ENCODE measurements at places on chromosomes 7 and 10.
A peak's percentile ranks its signal among the peaks of the same experiment; 100 is the strongest.

DNA sequence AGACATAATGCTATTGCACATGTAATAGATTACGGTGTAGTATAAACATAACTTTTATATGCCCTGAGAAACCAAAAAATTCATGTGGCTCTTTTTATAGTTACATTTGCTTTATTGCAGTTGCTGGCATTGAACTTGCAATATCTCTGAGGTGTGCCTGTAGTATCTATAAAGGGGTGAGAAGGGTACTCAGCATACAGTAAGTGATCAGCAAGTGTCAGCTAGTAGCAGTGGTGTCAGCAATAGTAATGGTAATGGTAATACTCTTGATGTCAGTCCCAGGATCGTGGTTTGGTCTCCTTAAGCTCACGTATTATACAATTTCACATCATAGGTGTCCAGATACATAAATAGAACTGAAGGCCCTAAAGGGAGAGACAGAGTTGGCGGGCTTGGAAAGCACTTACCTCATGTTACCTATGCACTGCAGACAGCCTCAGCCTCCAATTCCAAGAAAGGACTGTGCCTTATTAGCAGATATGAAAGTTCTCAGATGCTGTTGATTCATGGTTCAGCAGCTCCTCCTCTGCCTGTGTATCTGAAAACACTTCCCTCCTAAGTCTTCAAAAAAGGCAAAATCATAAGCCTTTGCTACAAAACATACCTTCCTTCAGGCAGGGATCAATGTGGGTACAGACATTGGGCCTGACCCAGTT, 6.6 kb upstream of the GIMAP7 start:
- DNase-seq: no peak

- no peak for DNase-seq
Measured at GRCh38 chr10:97781618-97782331, 10.0 kb upstream of the SFRP5 start.

DNA sequence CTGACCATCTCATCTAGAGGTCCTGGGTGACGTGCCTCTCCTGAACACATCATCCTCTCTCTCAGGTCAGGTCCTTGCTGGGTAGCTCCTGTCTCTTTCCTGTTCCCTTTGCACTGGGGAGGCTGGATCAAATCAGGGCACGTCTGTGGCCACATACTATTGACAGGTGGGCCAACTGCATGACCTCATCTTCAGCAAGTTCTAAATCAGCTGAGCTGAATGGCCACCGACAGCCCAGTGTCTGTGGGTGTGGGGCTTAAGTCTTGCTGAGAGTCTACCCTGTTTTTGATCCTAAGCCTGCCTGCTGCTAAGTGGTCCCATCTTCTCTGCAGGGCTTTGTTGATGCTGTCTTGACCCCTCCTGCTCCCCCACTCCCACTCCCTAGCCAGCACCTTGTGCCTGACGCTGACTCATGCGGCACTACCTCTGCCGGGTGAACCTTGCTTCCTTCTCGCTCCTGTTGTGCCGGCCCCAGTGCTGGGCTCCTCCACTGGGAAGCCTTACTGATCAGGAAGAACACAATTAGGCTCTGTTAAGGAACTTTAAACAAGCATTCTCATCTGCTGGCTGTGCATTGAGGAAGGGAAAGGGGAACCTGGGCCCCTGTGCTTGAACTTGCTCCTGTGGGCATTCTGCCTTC, 440.4 kb downstream of the PLXNA4 start:
- no peak for DNase-seq

GRCh38 chr10:127550861-127551260, 1.8 kb downstream of the NPS start:
- no peak for DNase-seq

DNA sequence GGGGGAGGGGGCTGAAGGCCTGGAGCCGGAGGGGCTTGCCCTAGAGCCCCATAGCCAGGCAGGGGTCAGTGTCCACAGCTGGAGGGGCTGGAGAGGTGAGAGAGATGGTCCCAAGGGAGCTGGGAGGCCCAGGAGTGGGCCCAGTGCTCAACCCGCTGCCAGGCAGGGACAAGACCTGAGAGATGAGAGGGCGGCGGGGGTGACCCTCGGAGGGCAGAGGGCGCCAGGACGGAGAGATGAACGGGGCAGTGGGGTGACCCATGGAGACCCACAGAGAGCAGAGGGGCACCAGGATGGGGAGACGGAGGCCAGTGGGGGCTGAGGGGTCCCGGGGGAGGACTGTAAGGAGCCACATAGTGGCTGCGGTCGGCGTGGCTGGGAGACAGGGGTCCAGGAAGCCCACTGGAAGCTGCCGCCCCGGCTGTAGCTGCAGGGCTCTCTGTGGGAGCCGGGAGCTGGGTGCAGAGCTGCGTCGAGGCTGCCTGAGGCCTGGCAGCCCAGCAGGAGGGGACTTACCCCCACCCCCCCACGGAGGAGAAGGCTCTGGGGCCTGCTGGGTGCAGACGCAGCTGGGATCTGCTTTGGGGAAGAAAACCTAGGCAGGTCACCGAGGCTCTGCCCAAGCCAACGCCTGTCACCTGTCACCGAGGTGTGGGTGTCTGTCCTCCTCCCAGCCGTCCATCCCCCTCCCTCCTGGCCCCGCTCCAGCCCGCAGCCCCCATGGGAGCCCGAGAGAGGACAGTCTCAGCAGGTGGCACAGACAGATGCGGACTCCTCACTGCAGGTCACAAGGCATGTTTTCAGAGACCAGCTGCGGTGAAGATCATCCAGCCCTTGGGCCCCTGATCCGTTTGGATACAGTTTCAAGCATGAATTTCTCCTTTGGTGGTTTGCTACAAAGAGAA, 25.1 kb downstream of the PWWP2B start:
- DNase-seq: no peak

- DNase-seq: no peak
Measured at GRCh38 chr10:47040041-47040491, 128.8 kb downstream of the PTPN20 start.

- no peak for DNase-seq
Measured at GRCh38 chr10:29876008-29876555, 183.3 kb downstream of the JCAD start.

DNA sequence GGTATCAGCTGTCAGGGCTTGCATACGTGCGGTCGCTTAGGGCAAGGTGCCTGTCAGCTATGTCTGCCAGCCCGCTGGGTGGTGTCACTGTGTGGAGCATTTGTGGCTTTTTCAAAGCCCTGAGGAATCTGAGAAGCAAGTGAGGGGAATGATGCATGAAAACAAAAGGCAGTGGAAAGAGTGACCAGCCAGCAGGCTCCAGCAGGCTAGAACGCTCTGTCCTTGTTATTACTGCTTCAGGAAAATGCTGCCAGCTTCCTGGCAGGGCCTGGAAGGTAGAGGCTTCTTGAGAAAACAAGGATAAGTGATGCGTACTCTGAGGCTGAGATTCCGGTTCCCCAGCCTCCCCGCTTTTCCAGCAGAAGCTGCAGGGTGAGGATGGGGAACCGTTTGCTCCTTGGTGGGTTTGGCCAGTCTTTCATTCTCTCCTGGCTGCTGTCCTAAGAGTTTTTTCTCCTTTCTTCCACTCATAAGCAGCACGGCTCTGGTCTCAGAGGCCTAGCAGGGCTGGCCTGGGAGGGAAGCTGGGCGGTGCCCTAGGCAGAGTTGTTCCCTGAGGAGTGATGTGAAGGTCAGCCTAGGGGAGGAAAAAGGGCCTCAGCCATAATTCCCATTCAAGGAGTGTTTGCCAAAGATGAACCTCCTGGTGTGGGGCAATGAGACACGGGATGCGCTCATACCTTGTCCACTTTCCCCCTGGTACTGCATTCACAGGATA, 42.8 kb upstream of the MKLN1 start:
- no peak for DNase-seq

GRCh38 chr7:75534727-75535307, 42.7 kb downstream of the SPDYE5 start:
- DNase-seq: no peak

GRCh38 chr7:98745722-98746318, 124.0 kb downstream of the TMEM130 start:
- DNase-seq: peak; percentile 64

DNA sequence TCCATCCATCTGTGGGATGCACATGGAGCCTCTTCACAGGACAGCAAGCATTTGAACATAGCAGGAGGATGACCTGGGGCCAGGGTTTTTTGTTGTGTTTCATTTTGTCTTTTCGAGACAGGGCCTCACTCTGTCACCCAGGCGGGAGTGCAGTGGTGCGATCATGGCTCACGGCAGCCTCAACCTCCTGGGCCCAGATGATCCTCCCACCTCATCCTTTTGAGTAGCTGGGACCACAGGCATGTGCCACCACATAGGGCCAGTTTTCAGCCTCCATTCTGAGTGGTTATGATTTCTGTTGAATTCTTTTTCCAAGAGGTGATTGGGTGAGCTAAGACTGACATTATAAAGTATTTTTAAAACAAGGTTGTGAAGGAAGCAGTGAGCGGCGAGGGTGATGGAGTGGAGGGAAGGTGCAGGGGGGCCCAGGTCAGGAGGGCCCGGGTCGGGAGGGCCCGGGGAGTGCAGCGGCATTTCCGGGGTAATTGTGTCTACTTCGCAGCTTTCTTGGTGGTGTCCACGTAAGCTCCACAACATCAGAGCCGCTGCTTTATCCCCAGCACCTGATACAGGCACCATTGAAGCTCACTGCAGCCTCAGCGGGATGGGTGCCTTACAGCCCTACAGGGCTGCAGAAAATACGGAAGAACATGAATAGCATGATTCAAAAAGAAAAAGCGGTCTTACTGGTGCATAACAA, 12.0 kb upstream of the LARP4B start:
- no peak for DNase-seq

DNA sequence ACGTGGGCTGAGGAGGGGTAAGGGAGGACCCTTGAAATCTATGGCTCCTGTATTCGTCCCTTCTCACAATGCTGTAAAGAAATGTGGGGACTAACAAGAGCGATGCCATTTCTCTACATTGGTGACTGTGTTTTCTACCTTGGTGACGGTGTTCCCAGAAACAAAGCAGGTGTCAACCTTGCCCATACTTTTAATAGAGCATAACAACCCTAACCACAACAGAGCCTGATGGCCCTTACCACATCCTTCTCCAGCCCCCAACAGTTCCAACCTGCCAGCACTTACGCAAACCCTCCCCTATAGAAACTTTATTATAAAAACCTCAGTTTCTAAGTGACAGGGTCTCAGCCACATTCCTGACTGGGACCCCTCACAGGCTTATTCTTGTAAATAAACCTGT, 28.2 kb upstream of the ADCYAP1R1 start:
- no peak for DNase-seq

- DNase-seq: no peak
Measured at GRCh38 chr7:134515569-134516468, 11.5 kb upstream of the AKR1B10 start.

DNA sequence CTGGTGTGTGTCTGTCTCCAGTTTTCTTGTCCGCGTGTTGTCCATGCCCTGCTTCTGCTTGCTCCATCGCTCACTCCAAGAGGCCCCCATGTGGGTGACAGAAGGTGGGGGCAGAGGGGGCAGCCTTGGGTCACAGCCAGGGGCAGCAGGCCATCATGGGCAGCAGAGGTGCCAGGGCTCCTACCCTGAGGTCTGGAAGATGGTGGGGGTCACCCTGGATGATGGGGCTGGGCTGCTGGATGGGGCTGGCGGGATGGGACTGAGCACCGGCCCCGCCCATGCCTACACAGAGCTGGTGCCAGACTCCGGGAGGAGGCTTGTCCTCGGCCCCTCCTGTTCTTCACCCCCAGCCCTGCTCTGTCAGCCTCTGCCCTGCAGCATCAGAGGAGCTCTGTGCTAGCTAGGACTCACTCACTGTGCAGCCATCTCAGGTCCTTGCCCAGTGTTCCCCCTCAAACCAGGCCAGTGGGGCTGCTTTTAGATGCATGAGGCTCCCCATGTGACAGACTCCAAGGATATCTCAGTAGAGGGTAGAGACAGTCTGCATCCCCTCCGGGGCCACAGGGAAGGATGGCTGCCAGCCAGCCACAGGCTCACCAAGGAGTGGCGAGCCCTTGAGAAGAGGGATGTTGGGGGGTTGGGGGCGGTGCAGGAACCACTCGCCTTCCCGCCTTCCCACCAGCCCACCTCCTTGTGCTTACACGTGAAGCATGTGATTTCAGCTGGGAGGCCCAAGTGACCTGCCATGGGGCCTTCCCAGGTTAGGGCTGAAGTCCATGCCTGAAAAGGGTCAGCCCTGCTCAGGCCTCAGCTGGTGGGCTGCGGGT, 35.5 kb upstream of the PPIF start:
- DNase-seq: no peak

GRCh38 chr10:13633689-13634088, 46.9 kb downstream of the PRPF18 start:
- DNase-seq: no peak

DNA sequence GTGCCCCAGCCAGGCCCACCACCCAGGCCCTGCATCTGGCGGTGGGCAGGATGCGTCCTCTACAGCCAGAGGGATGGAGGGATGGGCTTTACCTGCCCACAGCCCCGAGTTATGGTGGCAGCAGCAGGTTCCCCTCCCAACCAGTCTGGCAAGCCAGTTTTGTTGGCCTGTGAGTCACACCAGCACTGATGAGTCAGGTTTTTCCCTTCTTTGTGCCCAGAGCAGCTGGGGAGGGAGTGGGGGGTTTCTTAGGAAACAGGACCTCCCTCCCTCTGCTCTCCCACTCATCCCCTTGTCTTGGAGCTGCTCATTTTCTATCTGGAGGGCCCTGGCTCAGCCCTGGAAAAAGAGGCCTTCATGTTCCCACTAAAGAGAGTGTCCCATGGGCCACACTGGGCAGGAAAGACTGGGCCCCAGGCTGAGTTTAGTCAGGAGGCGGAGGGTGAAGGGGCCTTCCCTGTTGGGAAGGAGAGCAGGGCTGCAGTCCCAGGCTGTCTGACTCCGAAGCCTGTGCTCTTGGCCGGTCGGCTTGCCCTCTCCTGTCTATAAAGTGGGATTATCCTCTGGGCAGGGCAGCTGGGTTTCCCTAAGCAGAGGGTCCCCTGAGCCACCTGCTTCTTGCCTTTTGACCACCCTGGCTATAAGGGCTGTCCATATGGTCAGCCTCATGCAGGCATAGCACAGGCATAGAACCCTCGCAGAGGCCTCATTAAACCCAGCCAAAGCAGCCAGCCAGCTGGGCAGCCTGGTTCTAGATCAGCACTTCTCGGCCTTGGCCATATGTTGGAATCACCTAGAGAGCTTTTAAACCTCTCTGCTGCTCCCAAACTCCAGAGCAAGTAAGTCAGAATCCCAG, 30.2 kb upstream of the ANKRD2 start:
- peak; percentile 43 for DNase-seq

DNA sequence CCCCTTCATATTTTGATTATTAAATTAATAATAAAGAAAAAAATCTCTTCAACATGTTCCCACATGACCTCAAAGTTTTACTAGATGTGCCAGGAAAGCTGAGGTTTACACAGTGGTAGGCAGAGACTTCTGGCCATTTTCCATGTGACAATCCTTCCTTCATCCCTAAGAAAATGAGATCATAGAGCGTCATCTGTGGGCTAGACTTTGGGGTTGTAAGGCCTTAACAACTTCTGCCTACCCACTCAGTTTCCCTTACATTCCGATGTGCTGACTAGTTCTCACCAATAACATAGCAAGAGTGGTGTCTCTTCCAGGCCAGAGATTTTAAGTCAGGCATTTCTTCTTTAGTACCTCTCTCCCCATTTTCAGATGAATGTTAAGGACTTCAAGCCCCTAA, 171.1 kb upstream of the PHF14 start:
- DNase-seq: no peak

GRCh38 chr10:52541006-52541473, 227.0 kb downstream of the DKK1 start:
- DNase-seq: no peak

Data from stimulated activated CD4-positive, alpha-beta T cell treated with anti-CD3 and anti-CD28 coated beads, Interleukin-1b, Interleukin-23, amount 100 ng/mL, for 48 hours (primary cell).